Effector CD8-positive, alpha-beta T cell (primary cell): ENCODE measurements at places on chromosomes 5 and 9.

- DNase-seq = no peak
Observed at GRCh38 chr9:31153250-31153840, 1231.1 kb upstream of the ACO1 start.

GRCh38 chr5:76715736-76716455 lies at the start of gene F2R:
F2R (plus strand) TSS chr5:76716126; CDS start chr5:76716308, 182 bp downstream.
- DNase-seq = no peak

GRCh38 chr5:171801839-171802238 lies 16.2 kb downstream of the SMIM23 start:
- DNase-seq = no peak

- DNase-seq = no peak
Observed at GRCh38 chr9:114499528-114499927, 5.7 kb downstream of the WHRN start.

GRCh38 chr9:126661521-126662251 lies 48.0 kb downstream of the LMX1B start:
- DNase-seq = no peak

DNA sequence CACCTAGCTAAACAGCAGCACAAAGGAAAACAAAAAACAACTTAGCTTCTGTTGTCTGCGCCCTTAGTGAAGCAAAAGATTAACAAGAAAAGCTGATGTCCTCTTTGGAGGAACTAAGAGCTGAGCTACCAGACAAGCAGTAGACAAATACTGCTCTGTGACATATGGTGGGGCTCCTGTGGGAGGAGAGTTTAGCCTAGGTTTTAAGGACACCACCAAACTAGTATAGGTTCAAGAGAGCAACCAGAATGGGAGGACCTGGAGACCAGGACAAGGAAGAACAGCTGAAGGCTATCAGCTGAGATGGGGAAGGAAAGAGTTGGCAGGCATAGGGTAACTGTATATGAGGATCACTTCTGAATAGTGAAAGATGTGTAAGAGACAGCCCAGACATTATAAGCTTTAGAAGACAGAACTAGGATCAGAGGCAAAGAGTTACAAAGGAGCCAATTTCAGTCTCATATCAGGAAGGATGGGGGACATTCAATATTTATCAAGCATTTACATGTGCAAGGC lies 27.2 kb downstream of the FBXW2 start:
- no peak for DNase-seq

- DNase-seq = no peak
Observed at GRCh38 chr9:27537027-27537435, 7.4 kb upstream of the MOB3B start.

DNA sequence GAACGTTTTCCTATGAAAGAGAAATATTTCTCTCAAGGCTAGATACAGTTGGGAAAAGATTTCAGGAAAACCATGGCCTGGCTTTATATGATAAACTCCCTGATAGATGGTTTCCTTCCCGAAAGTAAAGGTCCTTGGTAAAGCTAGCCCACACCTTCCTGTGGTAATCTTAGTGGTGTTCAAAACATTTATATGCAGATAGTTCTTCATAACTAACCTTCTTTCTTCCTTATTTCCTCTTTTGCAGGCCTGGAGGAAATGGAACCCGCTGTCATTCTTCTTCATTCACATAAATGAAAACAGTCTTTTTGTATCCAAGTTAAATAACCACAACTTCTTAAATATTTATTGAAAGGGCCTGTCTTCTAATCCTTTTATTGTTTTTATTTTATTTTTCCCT lies 474.0 kb upstream of the ACTBL2 start:
- DNase-seq = no peak

DNA sequence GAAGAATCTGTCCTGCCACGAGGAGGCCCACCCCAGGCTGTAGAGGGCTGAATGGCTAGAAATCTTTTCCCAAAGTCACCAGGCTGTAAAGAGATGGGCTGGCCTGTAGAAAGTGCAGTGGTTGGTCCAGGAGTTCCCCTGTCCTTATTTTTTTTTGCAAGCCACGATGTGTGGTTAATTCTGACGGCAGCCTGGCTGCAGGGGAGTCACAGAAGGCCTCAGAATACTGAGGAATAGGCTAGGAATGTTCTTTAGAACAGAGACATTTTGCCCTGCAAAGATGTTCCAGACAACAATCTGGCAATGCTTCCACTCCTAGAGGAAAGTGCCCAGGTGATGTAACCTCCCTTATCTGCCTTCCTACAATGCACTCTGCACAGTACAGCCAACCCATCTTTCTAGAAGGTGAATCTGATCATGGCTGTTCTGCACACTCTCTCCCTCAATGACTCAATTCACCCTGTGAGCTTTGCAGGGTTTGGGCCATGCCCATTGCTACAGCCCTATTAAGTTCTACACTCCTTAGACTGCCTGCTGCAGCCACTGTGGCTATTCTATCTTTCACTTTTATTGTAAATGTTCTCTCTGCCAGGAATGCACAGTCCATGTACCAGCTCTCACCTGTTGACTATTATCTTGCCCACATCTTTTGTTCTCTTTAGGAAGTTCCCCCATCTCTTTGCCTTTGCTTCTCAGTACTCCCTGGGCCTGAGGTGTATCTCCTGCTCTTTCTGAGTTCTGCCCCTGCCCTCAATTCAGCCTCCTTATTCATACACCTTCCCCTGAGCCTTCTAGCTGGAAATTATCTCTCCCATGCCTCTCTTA lies 377.8 kb upstream of the CLINT1 start:
- no peak for DNase-seq
